ENCODE measurements at places on chromosomes 13 and 19.
A peak's percentile ranks its signal among the peaks of the same experiment; 100 is the strongest.

DNA sequence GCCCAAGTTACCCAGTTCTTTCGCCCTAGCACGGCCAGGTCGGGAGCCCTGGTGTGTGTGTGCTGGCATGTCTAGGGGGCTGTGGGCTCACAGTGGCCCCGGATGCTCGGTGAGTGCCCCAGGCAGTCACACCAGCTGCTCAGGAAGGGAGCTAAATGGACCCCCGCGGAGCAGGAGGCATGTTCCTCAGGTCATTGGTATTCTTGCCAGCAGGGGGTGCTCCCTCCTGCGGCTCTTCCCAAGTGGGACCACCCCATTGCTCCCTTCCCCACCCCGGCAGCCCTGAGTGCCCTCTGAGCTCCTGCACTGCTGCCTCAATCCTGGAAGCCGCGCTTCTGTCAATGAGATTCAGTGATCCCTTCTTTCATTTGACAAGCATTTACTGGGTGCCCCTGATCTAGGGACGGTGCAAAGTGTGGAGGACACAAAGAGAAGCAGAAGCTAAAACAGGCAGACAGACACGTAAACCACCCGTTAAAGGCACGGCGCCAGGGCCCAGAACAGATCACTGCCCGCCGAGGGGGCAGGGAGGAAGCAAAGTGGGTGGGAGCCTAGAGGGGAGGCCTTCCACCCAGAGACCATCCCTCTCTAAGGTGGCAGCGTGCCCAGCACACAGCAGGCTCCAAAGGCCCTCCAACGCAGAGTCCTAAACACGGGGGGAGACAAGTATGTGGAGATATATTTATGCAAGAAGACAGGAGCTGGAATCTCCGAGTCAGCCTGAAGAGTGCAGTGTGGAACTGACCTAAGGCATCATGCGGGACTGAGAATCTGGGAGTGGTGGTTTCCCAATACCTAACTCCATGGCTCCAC, 5.2 kb upstream of the ADPRHL1 start:
- no peak for DNase-seq
- H3K36me3 ChIP-seq, result peaks cover 50% of the 10 kb centered on the region
- H3K4me1 ChIP-seq, result no peaks in the 10 kb centered on the region
- H3K4me3 ChIP-seq, result no peak overlapping the region

DNA sequence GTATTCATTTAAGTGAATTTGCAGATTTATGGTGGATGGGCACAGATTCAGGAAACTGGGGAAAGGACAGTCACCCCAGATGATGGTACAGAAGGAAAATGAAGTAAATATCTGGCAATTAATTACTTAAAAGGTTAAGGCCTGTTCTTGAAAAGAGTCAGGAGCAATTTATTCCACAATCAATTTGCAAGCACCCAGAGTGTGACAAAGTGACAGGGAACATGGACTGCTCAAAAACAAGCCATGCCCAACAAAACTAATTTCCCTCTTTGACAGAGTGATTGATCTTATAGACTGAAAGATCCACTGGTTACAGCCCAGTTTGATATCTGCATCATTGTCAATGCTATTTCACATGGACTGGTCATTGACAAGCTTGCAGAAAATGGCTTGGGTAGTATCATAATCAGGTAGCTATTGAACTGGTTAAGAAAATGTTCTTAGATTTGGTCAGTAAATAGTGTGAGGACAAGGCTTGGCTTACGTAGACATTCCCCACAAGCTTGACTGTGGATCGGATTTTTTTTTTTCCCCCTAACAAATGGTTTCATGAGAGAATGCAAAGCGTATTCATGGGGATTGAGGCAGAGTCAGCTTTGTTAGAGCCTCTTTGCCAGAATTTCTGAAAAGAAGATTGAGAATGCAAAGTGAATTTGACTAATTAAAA, 584.6 kb downstream of the GPC6 start:
- DNase-seq, result no peak
- no peak overlapping the region for H3K4me3 ChIP-seq
- H3K27me3 ChIP-seq, result no peaks in the 10 kb centered on the region
- no peaks in the 10 kb centered on the region for H3K36me3 ChIP-seq

DNA sequence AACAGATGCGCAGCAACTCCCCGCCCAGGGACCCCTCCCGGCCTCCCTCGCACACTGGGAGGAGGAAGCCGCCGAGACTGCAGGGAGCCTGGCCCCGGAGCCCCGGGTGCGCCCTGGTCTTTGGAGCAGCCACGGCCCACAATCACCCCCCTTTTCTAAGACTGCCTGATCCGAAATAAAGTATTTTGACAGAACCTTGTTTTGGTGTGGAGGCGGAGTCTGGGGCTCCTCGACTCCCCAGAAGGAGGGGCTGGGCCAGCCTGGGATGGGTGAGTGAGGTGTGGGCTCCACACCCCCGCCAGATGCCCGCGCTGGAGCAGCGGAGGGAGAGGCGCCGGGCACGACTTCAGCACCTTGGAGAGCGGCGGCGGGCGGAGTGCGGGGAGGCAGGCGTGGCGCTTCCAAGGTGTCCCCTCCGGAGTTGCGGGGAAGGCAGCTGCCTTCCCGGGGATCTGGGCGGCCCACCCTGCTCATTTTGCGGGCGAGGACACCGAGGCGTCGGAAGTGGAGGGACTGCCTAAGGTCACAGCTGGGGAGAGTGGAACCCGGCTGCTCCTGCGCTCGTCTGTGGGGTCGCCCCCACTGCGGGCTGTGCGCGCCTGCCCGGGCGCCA, 9.4 kb downstream of the SIRT6 start:
- H3K4me1 ChIP-seq, result no peaks in the 10 kb centered on the region
- peaks cover 22% of the 10 kb centered on the region for H3K36me3 ChIP-seq
- no peak overlapping the region for H3K27ac ChIP-seq
- DNase-seq, result no peak
- no peaks in the 10 kb centered on the region for H3K27me3 ChIP-seq

DNA sequence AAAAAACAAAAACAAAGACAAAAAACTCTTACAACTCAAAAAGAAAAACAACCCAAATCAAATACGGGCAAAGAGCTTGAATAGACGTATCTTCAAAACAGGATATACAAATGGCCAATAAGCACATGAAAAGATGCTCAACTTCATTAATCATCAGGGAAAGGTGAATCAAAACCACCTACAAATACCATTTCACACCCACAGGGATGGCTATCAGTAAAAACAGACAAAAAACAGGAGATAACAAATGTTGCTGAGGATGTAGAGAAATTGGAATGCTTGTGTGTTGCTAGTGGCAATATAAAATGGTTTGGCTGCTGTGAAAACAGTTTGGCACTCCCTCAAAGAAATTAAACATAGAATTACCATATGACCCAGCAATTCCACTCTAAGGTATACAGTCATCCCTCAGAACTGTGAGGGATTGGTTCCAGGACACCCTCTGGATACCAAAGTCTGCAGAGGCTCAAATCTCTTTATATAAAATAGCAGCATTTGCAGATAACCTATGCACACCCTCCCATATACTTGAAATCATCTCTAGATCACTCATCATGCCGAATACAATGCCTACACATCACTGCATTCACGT, 29.7 kb downstream of the MLLT1 start:
- no peak for DNase-seq
- no peaks in the 10 kb centered on the region for H3K4me1 ChIP-seq
- no peaks in the 10 kb centered on the region for H3K27me3 ChIP-seq
- H3K36me3 ChIP-seq, result no peaks in the 10 kb centered on the region
- no peak overlapping the region for H3K27ac ChIP-seq
- no peak overlapping the region for H3K4me3 ChIP-seq

DNA sequence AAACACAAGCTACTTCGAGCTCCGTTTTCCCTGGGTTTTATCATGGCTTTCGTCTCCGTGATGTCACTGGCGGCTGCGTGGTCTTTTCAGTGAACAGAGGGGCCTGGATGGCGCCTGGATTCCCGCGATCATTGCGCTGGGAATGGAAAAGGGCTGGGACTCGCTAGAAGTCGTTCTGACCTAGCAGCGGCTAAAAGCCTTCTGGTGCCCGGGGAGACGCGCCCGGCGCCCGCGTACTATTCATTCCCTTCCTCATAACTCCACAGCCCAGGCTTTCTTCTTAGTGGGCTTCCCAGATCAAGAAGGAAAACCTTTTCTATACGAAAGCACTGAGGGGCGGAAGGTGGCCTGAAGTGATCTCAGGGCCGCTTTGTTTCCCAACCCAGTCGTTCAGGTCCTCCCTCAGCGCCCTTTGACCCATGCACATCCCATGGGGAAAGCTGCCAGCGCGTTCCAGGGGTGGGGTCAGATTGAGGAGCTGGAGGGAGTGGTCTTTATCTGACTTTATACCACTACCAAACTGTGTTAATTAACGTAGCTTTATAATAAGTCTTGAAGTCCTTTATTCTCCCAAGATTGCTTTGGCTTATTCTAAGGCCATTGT, 96.6 kb downstream of the ELF1 start:
- no peak overlapping the region for H3K27ac ChIP-seq
- no peaks in the 10 kb centered on the region for H3K36me3 ChIP-seq
- no peak for DNase-seq
- H3K4me1 ChIP-seq, result no peaks in the 10 kb centered on the region

DNA sequence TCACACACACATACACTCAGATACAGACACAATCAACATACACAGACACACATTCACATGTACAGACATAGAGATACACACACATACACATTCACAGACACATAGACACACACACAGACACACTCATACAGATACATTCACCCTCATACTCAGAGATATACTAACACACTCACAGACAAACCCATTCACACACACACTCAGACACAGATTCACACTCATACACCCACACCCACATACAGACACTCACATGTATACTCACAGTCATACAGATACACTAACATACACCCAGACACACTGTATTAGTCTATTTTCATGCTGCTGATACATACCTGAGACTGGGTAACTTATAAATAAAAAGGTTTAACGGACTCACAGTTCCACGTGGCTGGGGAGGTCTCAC, 30.8 kb downstream of the GJA3 start:
- no peaks in the 10 kb centered on the region for H3K27me3 ChIP-seq
- no peaks in the 10 kb centered on the region for H3K36me3 ChIP-seq
- DNase-seq, result no peak
- H3K27ac ChIP-seq, result no peak overlapping the region

DNA sequence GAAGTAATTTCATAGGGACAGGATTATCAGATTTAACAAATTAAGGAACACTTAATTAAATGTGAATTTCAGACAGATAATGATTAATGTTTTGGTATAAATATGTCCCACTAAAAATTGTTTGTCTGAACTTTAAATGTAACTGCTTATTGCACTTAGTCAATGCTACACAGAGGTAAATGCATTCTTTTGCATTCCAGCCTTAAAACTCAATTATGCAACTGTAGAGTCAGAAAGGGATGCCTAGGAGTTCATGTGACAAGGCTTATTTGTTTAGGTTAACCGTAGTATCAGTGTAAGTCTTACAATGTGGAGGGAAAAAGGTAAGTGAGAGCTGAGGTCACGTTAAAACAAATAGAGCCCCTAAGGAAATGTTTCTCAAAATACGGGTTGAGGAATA, 347.2 kb upstream of the ARGLU1 start:
- no peak overlapping the region for H3K27ac ChIP-seq
- H3K27me3 ChIP-seq, result no peaks in the 10 kb centered on the region
- H3K36me3 ChIP-seq, result no peaks in the 10 kb centered on the region
- DNase-seq, result no peak
- peaks cover 5% of the 10 kb centered on the region for H3K4me1 ChIP-seq
- H3K4me3 ChIP-seq, result no peak overlapping the region

DNA sequence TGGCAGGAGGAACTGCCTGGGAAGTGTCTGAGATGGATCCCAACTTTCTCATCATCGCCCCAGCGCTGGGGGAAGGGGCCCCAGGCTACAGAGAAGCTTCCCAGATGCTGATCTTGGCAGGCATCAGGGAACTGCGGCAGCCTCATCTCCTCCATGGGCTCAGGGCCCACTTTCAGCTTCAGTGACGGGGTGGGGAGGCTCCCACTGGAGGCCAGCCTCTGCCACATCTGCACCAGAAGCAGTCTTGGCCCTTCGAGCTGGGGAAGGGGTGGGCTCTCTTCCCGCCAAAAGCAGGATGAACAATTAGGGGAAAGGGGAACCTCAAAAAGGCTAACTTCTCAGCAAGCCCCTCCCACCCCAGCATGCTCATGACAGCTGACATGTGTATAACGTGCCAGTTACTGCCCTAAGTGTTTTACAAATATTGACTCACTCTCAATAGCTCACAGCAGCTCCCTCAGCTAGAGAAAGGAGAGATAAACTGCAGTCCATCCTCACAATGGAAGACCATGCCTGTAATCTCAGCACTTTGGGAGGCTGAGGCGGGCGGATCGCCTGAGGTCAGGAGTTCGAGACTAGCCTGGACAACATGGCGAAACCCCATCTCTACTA, 7.1 kb upstream of the S1PR2 start:
- DNase-seq, result no peak
- H3K4me3 ChIP-seq, result no peak overlapping the region
- H3K4me1 ChIP-seq, result no peaks in the 10 kb centered on the region
- no peaks in the 10 kb centered on the region for H3K27me3 ChIP-seq
- no peaks in the 10 kb centered on the region for H3K36me3 ChIP-seq

DNA sequence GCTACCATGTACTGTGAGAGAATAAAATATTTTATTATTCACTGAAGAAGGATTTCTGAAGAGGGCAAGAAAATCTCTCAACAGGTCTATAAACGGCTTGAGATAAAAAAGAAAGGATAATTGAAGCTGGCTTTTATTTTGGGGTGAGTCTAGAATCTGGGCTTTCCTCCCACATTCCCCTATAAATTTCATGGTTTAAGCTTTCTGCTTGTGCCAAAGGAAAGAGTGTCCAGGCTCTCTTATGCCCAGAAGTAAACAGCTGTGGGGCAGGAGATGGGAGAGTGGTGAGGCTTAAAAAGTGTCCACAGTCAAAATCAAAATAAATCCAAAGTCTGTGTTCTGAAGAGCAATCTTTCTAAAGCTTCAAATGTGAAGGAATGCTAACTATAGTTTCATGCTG, 942.2 kb upstream of the MIR17HG start:
- H3K4me1 ChIP-seq, result no peaks in the 10 kb centered on the region
- H3K27me3 ChIP-seq, result no peaks in the 10 kb centered on the region
- no peak overlapping the region for H3K4me3 ChIP-seq
- no peaks in the 10 kb centered on the region for H3K36me3 ChIP-seq
- no peak overlapping the region for H3K27ac ChIP-seq

DNA sequence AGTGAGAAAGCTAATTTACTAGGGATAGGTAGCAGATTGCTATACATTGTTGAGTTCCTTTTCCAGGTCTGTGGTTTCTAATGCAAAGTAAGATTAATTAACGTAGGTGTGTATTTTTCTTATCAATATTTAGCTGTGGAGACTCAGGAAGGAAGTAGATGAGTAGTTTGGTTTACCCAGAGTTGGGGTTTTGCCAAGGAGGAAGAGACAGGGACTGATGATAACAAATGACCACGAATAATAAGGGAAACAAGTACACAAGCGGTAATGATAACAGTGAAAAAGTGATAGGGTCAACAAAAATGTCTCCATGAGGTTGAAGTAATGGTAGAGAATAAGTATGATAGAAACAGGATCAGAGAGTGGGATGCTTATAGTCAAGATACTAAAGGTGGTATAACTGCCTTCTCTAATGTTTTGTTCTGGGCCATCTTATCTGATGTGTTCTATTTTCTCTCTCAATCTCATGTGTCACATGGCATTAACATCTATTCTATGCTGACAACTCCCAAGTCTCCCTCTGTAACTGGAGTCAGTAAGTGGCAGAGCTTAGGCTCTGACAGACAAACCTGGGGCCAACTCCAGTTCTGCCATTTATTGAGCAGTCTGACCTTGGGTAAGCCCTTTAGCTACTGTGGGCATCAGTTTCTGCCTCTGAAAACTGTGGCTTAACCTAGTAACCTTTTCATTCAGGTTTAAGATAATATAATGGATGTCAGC, 8.8 kb downstream of the OBI1 start:
- no peak overlapping the region for H3K4me3 ChIP-seq
- no peaks in the 10 kb centered on the region for H3K27me3 ChIP-seq
- DNase-seq, result no peak
- no peak overlapping the region for H3K27ac ChIP-seq

GRCh38 chr13:28718196-28718542, 601 bp downstream of the SLC46A3 start:
- H3K4me3 ChIP-seq, result peak overlapping the region; percentile 67
- H3K27me3 ChIP-seq, result no peaks in the 10 kb centered on the region
- H3K4me1 ChIP-seq, result peaks cover 6% of the 10 kb centered on the region
- peak overlapping the region; percentile 96 for H3K27ac ChIP-seq
- no peaks in the 10 kb centered on the region for H3K36me3 ChIP-seq

All from ascending aorta (tissue), 2 donors.